ENCODE measurements at places on chromosomes 11 and 22.

DNA sequence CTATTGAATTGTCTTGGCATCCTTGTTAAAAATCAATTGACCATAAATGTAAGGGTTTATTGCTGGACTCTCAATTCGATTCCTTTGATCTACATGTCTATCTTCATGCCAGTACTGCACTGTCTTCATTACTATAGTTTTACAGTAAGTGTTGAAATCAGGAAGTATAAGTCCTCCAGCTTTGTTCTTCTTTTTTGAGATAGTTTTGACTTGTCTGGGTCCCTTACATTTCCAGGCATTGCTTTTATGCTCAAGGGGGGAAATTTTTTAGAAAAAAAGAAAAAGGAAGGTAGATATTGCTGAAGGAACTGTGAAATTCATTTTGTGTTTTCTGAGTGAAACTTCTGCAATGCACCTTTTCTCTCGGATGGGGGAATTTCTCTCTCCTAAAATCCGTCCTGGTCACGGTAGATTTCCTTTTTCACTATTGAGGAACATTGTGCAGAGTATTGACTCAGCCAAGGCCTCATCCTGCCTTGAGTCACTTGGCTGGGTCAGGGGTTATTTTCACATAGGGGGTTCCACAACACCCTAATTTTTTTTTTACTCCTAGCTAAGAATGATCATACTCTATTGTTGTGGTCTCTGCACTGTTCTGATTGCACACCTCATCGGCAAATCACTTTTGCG, 2.8 kb upstream of the ACER3 start:
- DNase-seq, result no peak

DNA sequence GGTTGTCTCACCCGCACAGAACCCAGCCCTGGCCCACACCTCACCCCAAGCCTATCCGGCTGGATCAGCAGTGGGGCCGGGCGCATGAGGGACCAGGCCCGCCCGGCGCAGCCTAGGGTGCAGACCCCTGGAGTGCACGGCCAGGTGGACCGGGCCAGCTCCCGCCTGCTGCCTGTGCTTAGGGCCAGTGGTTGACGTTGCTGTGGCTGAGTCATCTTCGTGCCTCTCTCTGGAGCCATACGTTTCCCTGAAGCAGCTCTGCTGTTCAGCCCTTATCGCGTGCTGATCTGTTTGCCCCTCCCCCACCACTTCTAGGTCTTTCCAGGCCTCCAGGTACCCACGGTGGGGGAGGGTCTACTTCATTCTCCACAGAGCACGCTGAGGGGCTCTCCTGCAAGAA, 39.5 kb downstream of the CDKN1C start:
- DNase-seq, result no peak

DNA sequence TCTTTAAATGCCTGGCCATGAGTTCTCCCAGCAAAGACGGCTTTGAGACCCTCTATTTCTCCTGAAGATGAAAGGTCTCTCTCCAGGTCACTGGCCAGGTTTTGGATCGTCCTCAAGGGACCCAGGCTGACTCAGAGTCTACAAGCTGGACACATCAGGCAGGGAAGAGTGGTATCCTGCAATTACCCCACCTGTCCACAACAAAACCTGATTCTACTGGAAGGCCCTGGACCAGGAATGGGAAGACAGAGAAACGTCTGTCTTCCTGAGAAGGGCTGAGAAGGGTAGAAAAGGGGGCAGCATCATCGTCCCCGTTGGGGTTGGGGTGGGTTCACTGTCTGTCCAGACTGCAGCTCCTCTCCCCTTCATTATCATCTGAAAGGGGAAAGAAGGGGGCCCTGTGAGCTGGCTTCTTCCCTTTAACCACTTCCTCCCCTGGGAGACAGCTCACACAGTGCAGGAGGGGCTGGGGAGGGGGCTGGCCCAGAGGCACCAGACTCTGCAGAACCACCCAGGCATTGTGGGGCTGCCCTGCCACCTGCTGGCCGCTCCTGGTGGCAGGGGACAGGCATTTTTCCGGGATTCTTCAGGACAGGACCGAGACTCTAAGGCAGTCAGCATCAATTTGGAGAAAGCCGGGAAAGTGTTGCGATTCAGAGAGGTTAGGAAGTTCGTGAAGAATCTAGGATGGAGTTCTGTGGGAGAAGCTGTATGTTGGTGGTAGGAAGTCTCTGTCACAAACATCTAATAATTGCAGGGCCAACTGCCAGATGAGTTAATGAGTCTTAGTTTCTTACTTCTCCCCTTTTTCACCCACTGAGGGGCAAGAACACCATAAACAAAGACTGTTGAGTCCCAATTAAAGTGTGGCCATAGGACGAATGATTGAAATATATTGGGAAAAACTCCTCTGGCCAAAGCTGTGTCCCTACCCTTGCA, 57.6 kb downstream of the SYN3 start:
- DNase-seq, result peak; percentile 5

DNA sequence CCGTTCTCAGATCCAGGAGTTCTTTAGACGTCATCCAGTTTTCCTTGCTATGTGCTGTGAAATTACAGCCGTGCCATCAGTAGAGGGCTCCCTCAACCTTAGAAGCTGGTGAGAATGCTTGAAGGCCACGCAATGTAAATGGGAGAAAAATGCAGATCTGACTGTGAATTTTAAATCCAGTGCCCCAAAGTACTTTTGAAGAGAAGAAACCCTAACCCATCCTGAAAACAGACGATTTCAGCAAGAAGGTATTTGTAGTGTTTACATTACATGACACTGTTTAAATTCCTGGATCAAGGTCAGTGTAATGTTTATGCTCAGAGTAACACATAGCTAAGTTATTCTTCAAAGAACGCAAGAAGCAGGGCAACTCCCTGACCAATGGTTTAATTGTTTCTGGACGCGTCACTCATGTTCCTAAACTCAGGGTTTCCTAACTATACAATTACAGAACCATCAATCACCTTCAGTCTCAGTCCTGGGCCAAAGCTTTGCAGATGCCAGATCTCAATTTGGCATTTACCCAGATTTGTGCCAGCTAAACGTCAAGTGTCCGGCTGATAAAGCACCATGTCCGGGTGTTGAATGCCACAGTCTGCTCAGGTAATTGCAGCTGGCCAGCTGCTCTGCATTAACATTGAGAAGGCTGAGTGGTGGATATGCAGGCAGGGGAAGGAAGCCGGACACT, 38.2 kb downstream of the ADAMTS8 start:
- DNase-seq, result no peak

DNA sequence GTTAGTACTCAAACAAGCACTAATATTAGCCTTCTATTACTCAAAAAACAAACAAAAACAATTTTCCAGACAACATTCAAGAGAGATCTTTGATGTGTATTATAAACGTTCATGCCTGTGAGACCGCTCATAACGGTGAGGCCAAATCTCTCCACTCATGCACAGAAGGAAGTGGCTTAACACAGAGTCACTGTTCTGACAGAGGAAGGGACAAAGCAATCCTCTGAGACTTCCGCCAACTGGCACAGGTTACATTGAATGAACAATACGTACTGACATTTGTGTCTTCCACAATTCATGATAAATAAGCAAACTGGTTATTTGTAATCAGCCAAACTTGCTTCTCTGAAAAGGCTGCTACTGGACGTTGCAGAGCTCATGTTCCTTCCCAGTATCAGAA, 30.5 kb downstream of the CHKA start:
- DNase-seq, result no peak

- no peak for DNase-seq
These were observed 23.8 kb upstream of the ALDH3B2 start for GRCh38 chr11:67698247-67698646.

DNA sequence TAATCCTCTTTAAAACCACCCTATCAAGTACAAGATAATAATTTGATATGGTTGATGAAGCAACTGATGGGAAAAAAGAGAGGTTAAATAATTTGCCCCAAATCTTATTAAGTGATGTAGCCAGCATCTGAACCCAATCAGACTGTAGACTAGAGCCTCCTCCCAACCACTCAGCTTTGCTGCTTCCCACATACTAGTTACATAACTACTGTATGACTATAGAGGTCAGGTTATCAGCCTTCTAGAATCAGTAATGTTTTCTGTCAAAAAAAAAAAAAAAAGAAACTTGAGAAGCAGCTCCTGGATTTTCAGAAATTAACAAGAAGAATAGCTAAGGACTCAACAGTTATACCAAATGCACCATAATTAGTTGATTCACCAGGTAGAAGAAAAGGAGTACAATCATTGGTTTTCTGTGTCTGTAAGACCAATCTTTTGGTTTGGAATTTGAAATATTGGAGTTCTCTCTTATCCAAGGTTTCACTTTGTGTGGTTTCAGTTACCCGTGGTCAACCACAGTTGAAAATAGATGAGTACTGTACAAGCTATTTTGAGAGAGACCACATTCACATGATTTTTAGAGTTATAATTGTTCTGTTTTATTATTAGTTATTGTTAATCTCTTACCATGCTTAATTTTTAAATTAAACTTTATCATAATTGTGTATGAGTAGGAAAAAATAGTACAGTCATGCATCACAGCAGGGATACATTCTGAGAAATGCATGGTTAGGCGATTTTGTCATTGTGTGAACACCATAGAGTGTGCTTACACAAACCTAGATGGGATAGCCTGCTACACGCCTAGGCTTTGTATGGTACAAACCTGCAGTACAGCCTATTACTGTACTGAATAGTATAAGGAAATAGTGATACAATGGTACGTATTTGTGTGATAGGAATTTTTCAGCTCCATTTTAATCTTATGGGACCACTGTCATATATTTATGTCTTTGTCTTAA, 72.2 kb downstream of the PDHX start:
- no peak for DNase-seq

- DNase-seq, result no peak
These were observed 1.0 kb upstream of the LIF start for GRCh38 chr22:30247561-30247960.

All from T-helper 2 cell (primary cell).